ENCODE measurements at places on chromosomes 11 and 22.

GRCh38 chr11:130128626-130129025, 31.0 kb upstream of the ST14 start:
- no peak for DNase-seq

- no peak for DNase-seq
Observed at GRCh38 chr11:62579252-62579651, 5.6 kb upstream of the EEF1G start.

GRCh38 chr11:88424881-88425280, 87.3 kb upstream of the CTSC start:
- DNase-seq: no peak

GRCh38 chr11:34380696-34381095, 22.9 kb upstream of the ABTB2 start:
- no peak for DNase-seq

DNA sequence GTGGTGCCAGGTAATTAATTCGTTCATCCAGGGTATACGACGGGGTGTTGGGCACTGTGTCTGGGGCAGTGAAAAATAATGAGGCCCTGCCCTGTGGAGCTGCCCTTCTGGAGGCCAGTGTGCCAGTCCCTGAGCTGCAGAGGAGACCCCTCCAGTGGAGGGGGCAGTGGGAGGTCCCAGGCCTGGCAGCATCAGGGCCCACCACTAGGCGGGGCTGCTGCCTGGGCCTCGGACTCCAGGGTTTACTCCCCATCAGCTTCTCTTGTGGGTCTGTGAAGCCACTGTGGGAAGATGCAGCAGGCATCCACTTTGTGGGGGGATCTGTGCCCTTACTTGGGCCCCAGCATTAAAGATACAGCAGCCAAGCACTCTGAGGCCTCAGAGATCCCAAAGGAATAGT, 17.4 kb upstream of the TMPRSS6 start:
- DNase-seq: no peak

DNA sequence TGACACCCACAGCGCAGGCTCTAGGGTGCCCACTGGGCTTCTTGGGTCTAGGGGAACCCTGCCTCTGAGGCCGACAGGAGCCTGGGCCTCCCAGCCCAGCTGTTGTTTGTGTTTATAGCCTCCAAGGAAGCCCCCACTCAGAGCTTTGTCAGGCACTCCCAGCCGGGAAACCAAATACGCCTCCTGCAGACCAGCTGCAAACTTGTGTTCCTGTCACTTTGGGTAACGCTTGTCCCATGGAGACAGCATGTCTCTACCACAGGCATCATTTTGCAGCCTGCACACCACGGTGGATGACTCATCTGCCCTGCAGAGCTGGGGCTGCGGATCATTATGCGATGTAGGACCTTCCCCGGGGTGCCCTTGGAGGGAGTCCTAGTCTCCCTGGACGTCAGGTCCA, 40.6 kb upstream of the CRYBB3 start:
- DNase-seq: no peak

DNA sequence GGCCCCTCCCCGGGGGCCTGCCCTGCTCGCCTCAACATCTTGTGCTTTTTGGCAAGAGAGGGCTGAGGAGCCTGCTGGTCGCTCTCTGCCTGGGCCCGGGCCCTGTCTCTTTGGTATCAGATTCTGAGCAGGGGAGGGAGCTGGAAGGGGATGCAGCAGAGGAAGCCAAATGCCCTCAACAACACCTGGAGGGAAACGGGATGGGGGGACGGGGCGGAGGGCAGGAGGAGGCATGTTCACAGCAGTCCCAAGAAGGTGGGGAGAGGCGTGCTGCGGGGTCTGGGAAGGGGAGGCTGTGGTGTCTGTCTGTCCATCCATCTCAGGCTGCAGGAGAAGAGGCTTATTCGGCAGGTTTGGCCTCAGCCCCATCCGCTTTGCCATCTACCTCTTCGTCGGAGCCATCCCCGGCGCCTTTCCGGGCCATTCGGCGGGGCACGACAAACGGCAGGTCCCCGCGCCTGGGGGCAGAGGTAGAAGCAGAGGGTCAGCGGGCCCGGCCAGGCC, 29.4 kb downstream of the APOL1 start:
- DNase-seq: no peak

DNA sequence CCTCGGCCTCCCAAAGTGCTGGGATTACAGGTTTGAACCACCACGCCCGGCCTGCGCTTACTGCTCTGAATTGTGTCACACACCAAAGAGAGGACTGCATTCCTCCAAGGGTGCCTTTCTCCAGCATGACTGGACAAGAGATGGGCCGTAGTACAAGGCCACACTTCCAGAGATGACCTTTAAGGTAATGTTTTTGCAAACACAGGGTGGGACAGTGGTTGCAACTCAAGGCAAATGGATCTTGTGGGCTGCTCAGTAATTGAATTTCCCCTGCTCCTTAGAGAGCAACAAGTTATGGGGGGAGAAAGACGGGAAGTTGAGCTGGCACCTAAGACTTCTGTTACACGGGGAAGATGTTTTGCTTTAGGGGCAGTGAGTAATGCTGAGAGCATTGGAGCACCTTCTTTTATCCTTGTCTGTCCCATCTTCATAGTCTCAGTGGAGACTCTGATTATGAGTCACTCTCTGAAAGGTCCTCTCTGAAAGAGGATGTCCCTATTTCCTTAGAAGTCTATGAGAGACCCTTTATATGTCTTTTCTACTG, 66.3 kb downstream of the C11orf91 start:
- no peak for DNase-seq

DNA sequence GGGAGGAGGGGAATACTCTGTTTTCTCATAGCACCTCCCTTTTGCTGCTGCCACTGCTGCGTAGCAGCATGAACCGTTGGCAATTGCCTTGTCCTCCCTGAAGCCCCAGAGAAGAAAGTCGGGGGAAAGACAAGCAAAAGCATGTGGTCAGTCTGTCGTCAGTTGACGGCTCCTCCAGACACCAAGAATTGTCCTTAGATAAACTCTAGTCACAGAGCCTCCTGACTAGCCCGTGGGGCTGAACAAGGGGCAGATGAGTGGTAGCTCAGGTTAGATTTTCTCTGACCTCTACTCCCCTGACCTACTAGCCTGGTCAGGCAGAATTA, 126.4 kb upstream of the HSD17B12 start:
- DNase-seq: no peak

DNA sequence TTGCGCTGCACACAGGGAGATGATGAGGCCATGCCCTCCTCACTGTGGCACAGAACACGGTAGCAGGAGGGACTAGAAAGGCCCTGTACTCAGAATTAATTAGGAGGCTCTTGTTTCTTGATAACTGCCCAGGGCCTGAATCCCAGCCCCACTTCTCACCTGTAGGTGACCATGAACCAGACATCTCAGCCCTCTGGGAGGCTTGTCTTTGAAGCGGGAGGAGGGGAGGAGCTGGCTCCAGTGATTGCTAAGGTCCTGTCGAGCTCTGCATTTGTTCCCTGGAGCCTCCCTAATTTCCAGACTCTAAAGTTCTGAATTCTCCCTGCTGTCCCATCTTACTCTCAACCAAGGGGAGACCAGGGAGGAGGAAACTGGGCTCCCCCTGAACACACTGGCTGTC, 19.8 kb upstream of the OAF start:
- DNase-seq: no peak
